Activated CD4-positive, CD25-positive, alpha-beta regulatory T cell (primary cell): ENCODE measurements at places on chromosomes 12 and 14.

- no peak for DNase-seq
These were observed 1.3 kb downstream of the GLI1 start for GRCh38 chr12:57460841-57461275.

DNA sequence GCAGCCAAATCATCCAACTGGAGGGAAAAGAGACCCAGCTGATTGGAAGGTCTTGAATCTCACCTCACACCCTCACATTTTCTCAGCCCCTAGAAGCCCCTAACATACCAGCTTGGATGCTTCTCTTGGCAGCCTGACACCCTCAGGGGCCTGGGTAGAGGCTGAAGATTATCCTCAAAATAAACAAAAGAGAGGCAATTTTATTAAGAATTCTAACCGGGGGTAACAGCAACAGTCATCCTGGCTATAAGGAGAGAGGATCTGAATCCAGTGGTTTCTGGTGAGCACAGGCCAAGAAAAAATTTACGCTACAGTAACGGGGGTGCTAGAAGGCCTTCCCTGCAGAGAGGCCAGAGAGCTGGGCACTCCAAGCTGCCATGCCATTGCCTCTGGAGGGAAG is 21.6 kb downstream of the KRT76 start:
- no peak for DNase-seq

DNA sequence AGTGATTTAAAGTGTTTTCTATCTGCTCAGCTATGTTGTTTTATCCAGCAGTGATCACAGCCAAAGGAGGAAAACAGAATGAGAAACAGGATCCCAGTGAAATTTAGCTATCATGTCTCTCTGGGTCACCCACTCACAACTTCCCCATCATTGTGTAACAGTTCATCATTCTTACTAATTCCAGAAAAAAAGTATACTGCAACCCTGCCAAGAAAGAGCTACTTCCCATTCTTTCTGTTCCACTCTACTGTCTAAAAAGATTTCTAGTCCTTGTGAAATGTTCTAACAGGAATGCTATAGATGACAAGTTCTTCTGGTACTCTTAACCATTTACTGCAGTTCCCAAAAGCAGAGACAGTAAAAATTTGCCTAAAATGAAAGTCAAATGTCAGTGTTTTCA is 39.2 kb upstream of the CD163 start:
- no peak for DNase-seq

DNA sequence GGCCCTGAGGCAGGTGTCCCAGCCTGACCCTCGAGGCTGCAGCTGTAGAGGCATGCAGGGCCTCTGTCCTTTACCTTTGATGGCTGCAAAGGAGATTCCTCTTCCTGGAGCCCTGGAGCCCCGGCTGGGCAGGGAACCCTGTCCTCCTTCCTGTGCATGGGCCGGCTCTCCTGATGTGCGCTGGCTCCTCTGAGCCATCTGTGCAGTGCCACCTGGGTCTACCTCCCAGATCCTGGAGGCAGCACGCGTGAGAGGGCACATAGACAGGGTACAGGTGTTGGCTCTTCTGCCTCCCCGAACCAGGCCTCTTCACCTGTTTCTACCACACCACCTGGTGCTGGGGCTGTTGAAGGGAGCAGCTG is 115.1 kb downstream of the BEGAIN start:
- DNase-seq, result no peak

DNA sequence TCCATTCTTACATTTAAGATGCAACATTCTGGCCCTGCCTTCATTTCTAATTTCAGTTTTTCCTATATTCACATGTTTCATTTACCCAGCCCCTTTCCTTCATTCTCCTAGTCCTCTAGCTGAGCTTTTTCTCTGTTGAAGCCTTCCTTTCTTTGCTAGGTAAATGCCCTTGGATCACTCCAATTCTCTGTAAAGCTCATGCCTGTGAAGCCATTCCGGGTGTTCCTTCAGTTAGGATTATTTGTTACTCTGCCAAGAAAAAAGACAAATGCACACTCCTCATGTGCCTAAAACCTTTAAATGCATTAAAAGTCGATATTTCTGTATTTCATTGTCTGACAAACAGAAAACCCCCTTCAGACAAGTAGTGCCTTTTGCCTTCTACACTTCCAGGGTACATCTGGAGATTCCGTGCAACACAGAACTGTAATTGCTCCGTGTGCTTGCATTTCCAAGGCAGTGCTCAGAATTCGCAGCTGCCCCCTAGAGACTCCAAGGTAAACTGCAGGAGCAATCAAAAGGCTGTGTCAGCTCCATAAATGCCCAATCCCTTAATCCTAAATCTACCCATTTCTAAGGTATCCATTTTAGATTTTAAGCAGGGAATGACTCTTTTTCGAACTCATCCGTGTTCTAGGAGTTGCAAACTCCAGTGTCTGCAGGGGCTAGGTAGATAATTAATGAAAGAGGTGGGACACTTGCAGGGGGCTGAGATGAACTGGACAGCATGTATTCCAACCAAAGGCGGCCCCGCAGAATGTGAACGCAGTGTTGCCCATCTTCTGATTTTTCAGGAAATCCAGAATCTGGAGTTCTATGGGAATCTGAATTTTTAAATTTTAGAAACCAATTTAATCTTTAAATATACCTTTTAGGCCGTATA is 320.2 kb downstream of the GRIN2B start:
- no peak for DNase-seq

DNA sequence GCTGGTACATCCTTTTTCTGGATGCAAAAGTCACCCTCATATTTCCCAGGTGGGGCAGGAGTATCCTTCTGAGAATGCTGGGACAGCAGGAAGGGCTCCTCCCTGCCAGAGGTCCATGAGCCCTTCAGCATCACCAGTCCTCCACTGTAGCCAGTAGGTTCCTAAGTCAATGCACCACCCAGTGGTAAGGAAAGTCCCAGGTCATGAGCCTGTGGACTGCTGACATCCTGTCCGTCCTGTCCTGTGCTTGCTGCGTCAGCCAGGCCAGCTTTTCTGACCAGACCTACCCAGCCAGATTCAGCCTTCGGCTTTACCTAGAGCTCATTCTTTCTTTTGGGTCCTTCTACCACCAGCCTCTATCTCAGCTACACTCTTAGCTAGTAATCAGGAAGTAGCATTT is 23.0 kb upstream of the ACTN1 start:
- no peak for DNase-seq

- DNase-seq, result peak; percentile 32
These were observed 57.9 kb upstream of the PNMA1 start for GRCh38 chr14:73771848-73772638.

- DNase-seq, result peak; percentile 9
These were observed 237.6 kb downstream of the SLC41A2 start for GRCh38 chr12:104720339-104721038.

GRCh38 chr14:67599698-67600561 is at the start of gene PIGH:
Gene PIGH, minus strand, starts transcription at chr14:67600268. Its CDS starts 65 bp downstream, at chr14:67600203.
- DNase-seq, result peak; percentile 86

DNA sequence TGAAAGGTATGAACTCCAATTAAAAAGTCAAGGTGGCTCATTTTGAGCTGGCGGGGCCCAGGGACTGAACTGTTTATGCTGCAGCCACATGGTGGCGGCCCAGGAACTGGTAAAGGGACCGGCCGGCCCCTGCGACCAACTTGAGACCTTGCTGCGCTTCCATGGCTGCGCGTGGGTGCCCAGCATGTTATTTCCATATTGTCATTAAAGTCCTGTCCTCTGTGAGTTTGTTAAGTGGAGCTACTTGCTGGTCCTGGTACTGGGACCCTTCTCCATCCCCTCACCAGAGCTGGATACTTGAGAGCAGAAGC is 62.3 kb downstream of the BEGAIN start:
- no peak for DNase-seq

GRCh38 chr14:38900887-38901286 is 202.1 kb downstream of the SEC23A start:
- DNase-seq, result no peak

DNA sequence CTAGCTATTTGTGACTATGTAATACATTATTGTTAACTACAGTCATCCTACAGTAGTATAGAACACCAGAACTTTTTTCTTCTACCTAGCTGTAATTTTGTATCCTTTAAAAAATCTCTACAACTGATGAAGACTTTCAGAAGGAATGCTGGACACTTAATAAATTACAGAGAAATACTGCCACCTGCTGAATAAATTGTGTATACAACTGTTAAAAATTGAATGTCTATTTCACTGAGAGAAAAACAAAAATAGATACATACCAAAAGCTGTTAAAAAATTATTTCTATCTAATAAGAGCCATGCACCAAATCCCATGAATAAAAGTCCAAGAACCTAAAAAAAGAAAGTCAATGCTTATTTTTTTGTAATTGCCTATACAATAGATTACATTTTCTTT is 6.6 kb downstream of the TSPAN19 start:
- DNase-seq, result no peak

DNA sequence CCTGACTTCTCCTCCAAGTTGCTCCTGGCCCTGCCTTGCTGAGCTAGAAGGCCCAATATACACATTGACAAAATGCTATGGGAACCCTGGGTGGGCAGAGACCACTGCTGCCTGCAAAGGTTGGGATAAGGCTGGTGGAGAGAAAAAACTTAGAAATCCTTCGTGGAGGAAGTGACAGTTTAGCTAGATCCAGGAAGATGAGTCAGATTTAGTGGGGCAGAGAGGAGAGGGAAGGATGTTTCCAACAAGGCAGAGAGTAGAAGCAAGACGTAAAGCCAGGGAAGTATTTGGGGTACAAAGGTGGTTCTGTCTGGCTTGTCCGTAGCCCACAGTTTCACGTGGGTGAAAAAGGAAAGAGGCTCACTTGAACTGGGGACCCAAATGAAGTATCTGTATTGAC is 69.0 kb upstream of the CLMN start:
- DNase-seq, result no peak

- DNase-seq, result no peak
These were observed 57.7 kb upstream of the DYNC1H1 start for GRCh38 chr14:101906645-101907044.

- DNase-seq, result no peak
These were observed 14.8 kb downstream of the LDHB start for GRCh38 chr12:21642707-21643389.

GRCh38 chr12:62679608-62680007 is 213.0 kb downstream of the MON2 start:
- DNase-seq, result no peak

DNA sequence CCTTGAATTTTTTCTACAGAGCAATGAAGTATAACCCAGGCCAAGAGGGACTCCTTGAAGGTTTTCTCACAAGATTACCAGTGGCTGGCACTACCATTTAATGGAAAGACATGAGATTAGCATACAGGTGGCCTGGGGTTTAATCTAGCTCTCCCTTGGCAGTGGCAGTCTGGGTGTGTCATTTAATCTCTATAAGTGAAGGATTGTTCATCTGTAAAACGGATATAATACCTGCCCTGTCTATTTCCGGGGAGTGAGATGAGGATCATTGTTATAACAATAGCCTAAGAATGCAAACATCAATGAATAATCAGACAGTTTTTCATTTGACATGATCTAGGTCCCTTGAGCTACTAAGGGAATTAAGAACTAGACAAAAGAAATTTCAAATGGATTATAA is 168.7 kb upstream of the CPNE8 start:
- no peak for DNase-seq
